Motor neuron (in vitro differentiated cells): ENCODE measurements at places on chromosomes 3 and 15. TPM values are rescaled to one million over a fixed set of nuclear protein-coding genes. Genes with fewer than 3 reads are reported as not detected.

The TOP2B gene
- 176 and 207 TPM in 2 replicates for total RNA-seq

The RBMS3 gene
- total RNA-seq = 15.6 and 16.8 TPM in 2 replicates

The THAP10 gene
- 5.4 and 5.9 TPM in 2 replicates for total RNA-seq

The TLR9 gene
- 0.28 and 0.34 TPM in 2 replicates for total RNA-seq

The TM4SF1 gene
- total RNA-seq = 18.4 and 25.2 TPM in 2 replicates
